ENCODE measurements at places on chromosomes 5 and 9.

GRCh38 chr5:75055727-75056144 lies 3.4 kb upstream of the GCNT4 start:
- peak; percentile 98 for DNase-seq

GRCh38 chr9:105828171-105828570 lies 133.8 kb downstream of the TMEM38B start:
- DNase-seq: no peak

DNA sequence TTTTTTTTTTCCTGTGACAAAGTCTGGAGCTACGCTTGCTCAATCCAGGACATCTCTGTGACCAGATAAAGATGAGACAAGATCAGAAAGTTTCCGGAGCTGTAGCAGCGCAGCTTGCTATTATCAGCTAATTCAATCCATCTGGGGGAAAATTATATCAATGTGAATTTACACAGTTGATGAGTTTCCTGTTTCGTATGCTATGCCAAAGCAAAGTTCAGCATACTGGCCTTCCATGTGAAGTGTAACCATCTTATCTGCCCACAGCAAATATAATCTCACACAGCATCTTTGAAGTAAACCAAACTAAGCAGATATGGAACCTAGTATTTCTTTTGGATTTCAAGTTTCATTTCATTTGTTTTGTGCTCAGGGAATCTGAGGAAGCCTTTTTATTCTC lies 1767.7 kb downstream of the EFNA5 start:
- peak; percentile 34 for DNase-seq

- DNase-seq: no peak
Measured at GRCh38 chr5:22908129-22908528, 55.0 kb upstream of the CDH12 start.

- no peak for DNase-seq
Measured at GRCh38 chr9:114469091-114469853, 36.0 kb downstream of the WHRN start.

- no peak for DNase-seq
Measured at GRCh38 chr5:138936968-138937345, 61.8 kb upstream of the LRRTM2 start.

GRCh38 chr9:85420750-85421149 lies 321.0 kb downstream of the AGTPBP1 start:
- peak; percentile 79 for DNase-seq

- no peak for DNase-seq
Measured at GRCh38 chr5:80644900-80645299, 9.6 kb upstream of the MSH3 start.

DNA sequence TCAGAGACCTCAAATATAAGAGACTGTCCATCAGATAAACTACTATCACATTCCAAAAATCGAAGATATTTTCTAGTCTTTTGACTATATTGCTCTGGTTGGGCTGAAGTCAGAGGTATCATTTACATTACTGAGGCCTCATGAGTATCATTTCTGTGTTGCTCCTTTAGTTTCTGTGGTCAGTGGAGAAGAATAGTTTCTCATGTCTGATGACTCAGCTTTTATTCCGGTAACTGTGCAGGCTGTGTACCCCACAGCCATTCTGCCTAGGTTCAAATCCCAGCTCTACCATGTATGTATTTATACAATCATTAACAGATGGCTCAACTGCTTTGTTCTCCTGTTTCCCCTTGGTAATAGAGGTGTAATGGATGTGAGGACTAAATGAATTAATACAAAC lies 179.3 kb downstream of the ALDH1A1 start:
- peak; percentile 42 for DNase-seq

DNA sequence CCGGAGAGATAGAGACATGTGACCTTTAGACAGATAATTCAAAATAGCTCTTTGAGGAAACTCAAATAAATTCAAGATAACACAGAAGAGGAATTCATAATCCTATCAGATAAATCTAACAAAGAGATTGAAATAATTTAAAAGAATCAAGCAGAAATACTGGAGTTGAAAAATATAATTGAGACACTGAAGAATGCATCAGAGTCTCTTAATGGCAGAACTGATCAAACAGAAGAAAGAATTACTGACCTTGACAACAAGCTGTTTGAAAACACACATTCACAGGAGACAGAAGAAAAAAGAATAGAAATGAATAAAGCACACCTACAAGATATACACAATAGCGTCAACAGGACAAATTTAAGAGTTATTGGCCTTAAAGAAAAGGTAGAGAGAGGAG lies 40.4 kb upstream of the DEPDC1B start:
- DNase-seq: no peak

- peak; percentile 27 for DNase-seq
Measured at GRCh38 chr9:11158676-11159075, 545.9 kb upstream of the PTPRD start.

- DNase-seq: peak; percentile 84
Measured at GRCh38 chr5:14491015-14491915, 90.3 kb upstream of the OTULINL start.

DNA sequence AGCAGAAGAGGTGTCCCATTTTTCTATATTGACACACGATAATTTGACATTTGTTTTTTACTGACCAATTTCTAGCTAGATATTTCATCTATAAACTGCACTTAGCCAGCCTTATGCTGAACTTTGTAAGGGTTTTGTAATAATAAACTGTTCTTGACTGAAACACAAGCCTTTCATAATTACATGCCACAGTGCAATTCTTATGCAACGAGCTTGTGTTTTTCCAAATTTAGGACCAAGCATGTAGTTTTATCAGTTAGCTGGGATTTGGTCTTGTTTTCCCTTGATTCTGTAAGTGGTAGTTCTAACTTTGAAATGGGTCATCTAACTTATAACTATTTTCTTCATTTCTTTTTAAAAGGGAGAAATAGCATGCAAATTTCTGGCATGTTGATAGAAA lies 1.3 kb upstream of the LURAP1L start:
- DNase-seq: no peak

- DNase-seq: peak; percentile 7
Measured at GRCh38 chr9:2267181-2267745, 252.1 kb downstream of the SMARCA2 start.

GRCh38 chr9:68730570-68731235 lies 25.7 kb downstream of the PIP5K1B start:
- no peak for DNase-seq

DNA sequence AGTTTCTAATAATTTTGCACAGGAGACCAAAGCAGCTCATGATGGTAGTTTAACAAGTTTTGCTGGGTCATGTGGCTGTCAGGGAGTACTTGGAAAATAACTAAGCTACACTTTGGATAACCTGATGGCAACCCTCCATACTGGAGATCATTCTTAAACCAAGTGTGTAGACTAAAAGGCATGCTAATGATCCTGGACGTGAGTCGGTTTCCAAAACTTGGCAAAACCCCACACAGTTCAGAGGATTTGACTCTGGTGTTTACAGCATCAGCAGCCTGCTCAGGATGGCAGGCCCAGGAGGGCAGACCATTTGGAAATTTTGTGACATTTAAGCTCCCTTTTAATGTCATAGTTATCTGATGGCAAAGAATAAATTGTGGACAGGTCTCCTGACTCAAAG lies 196.5 kb upstream of the EFNA5 start:
- no peak for DNase-seq

- DNase-seq: no peak
Measured at GRCh38 chr5:154444556-154445421, 1.0 kb upstream of the SAP30L start.

- DNase-seq: no peak
Measured at GRCh38 chr9:83497441-83497840, 40.8 kb downstream of the FRMD3 start.

- peak; percentile 4 for DNase-seq
Measured at GRCh38 chr5:123545506-123545905, 33.5 kb downstream of the CSNK1G3 start.

- DNase-seq: no peak
Measured at GRCh38 chr9:24738421-24738961, 192.8 kb upstream of the IZUMO3 start.

- DNase-seq: no peak
Measured at GRCh38 chr5:100898504-100899346, 4.4 kb downstream of the ST8SIA4 start.

DNA sequence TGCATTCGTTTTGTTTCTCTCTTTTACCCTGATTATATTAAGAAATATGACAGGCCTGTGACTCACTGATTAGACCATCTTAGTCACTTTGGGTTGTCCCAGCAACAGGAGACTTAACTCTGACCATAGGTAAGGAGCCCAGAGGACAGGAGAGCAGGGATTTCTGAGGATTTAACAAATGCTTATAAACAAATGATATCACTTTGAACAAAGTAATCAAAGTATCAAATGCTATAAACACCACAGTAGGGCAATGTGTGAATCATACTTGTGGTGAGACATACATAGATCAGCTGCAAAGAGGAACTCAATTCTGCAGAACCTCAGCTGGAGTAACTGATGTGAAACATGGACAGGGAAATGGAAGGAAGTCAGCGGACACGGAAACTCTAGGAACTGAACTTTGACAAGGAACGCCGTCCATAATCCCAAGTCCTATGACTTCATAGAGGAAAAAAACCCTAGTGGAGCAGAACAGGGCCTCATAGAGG lies 190.6 kb upstream of the MSX2 start:
- DNase-seq: peak; percentile 68

DNA sequence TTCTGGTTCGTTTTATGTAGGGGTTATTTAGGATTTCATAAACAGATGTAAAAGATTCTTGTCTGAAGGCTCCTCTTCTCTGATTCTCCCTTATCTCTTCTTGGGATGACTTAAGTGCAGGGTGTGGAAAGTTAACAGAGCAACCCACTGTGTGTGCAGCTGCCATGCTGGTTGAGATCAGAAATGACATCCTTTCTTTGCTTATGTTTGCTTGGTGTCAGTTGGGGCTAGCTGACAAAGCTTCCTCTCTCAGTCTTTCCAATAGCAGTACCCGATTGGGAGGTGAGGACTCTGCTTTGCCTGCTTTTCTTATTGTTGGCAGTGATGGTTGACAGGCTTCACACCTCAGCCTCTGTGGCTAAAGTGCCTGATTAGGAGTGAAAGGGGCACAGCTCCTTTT lies 26.5 kb downstream of the OGN start:
- DNase-seq: no peak

- DNase-seq: no peak
Measured at GRCh38 chr9:80502306-80502705, 930.5 kb downstream of the TLE4 start.

- DNase-seq: no peak
Measured at GRCh38 chr5:6468104-6468503, 19.4 kb downstream of the UBE2QL1 start.

DNA sequence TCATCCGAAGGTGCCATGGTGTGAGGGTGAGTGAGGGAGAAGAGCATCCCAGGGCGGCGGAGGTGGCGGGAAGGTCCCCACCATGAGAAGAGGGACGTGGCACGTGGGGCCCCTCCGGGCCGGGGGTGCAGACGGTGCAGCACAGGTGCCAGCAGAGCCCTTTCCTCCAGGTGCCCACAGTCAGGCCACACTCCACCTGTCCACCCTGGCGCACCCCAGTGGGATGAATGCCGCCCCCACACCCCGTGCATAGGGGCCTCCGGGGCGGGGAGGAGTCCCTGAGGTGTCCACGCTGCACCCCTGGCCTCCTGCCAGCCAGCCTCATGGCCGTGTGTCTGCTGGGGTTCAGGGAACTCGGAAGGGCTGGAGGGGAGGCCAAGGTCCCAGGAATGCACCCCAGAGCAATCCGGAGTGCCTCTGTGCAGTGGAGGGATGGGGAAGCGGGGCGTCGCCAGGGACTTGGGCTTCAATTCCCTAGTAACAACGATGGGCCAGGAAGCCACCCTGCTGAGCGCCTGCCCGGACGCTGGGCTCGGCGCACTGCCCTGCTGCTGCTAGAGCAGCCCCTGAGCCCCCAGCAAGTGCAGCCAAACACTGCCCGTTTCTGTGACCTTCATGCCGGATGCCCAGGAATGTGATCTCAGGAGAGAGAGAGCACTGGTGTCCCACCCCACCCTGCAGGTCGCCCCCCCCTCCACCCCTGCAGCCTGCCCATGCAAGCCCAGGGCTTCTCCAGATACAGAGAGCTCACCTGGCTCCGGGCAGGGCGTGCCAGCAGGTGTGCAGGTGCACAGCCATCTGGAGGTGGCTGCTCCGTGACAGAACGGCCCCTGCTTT lies 8.8 kb upstream of the NACC2 start:
- DNase-seq: no peak

GRCh38 chr9:76643399-76644117 lies 120.7 kb upstream of the PCA3 start:
- DNase-seq: no peak

GRCh38 chr9:346111-346571 lies 131.5 kb downstream of the DOCK8 start:
- DNase-seq: no peak

DNA sequence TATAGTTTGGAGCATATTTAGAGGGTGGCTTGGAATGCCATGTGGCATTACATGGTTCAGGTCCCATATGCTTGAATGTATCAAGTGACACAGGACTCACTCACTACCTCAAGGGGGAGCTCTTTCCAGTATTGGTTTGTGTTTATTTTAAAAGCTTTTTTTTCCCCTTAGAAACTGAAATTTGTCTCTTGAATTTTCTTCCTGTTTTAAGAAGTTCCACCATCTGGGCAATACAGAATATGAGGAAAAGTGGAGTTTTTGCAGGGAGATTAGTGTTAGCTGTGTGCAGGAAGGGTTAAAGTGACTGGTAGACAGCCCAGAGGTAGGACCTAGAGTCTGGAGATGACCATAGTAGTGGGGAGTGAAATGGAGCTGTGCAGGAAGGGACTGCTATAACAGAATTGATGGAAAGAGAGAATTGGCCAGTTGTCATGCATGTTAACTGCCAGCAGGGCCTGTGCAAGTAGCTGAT lies 36.6 kb downstream of the CTNNA1 start:
- DNase-seq: peak; percentile 50

DNA sequence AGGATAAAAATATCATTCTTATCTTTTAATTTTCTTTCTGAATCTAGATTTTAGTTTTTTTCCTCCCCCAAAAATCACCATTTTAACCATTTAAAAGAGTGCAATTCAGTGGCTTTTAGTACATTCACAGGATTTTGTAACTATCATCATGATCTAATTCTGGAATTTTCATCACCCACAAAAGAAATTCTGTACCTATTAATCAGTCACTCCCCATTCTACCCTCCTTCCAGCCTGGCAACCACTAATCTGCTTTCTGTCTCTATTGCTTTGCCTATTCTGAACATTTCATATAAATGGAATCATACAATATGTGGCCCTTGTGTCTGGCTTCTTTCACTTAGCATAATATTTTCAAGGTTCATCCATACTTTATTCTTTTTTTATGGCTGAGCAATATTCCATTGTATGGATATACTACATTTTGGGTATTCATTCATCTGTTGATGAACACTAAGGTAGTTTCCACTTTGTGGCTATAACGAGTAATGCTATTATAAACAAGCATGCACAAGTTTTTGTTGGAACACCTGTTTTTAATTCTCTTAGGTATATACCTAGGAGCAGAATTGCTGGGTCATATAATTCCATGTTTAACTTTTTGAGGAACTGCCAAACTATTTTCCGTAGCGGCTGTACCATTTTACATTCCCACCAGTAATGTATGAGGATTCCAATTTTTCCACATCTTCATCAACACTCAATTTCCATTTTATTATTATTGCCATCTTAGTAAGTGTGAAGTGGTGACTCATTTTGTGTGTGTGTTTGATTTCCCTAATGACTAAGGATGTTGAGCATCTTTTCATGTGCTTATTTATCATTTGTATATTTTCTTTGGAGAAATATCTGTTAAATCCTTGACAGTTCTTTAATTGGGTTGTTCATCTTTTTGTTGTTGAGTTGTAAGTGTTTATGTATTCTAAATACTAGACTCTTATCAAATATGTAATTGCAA lies 340.3 kb downstream of the CWC27 start:
- peak; percentile 71 for DNase-seq
